ENCODE measurements at places on chromosomes 1 and 21.

DNA sequence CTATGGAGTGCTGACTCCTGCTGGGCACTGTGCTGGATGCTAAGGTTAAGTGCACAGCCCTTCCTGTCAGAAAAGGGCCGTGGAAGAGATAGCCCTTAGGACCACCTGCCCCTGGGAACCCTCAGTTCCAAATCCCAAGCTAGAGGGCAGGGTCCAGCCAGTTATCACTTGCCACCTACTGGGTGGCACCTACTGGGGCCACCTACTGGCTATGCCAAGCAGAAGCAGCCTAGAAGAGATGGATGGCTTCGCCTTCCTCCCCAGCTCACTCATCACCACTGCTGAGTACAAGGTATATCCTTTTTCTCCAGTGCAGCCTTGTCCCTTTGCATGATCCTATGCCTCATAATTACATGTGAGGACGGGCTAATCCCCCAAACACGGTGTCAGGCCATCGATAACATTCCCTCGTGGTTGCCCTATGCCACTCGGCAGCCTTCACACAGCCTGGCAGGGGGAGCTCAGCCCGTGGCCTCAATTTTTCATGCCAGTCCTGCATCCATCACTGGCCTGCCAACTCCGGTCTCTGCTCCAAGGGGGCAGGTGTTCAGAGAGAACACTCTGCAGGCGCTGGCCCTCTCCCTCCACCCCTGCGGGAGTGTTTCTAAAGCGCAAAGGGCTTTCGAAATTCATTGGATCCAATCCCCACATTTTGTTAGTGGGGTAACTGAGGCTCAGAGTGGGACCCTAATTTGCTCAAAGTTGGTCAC lies 49.0 kb downstream of the SYT2 start:
- DNase-seq: no peak

GRCh38 chr1:176619261-176619660 lies 156.3 kb downstream of the PAPPA2 start:
- DNase-seq: no peak

- no peak for DNase-seq
Observed at GRCh38 chr1:116514708-116515525, 55.9 kb downstream of the CD58 start.

GRCh38 chr1:234262754-234263105 lies 110.5 kb upstream of the COA6 start:
- no peak for DNase-seq

- DNase-seq: no peak
Observed at GRCh38 chr1:26290882-26291261, 11.0 kb downstream of the SH3BGRL3 start.

GRCh38 chr1:36034692-36035091 lies 49.2 kb upstream of the TEKT2 start:
- no peak for DNase-seq

GRCh38 chr1:106651028-106651762 lies 405.3 kb upstream of the PRMT6 start:
- no peak for DNase-seq

- DNase-seq: no peak
Observed at GRCh38 chr1:109782514-109782913, 18.8 kb upstream of the EPS8L3 start.

DNA sequence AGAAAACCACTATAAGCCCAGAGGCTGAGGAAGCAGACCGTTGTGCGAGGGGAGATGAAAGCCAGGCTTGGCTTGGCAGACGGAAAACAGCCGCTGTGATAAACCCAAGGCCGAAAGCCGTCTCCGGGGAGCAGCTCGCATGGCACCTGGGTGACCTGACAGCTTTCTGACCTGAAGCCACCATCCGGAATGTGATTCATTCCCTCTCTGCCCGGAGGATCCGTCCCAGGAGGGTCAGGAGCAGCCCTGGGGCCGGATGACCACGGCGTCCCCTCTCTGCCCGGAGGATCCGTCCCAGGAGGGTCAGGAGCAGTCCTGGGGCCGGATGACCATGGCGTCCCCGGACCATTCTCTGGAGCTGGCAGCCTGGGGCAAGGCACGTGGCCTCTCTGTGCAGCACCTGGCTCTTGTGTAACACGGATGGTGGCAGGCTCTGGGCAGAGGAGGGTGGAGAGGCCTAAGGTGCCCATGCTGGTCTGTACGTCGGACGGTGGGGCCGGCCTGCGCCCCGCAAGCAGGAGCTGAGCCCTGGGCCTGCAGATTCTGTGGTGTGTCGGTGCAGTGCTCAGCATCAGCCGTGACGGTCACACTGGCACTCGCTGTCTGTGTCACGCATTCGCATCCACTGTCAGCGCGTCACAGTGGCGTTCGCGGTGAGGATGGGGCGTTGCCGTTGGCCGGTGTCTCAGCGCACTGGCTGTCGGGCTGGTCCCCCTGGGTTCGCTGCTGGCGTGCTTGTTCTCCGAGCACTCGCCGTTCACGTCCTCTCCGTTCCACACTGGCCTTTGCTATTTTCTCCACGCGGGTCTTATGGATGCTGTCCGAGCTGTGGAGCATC lies 50.3 kb downstream of the SLX9 start:
- DNase-seq: no peak

GRCh38 chr1:33410091-33410701 lies 20.7 kb downstream of the PHC2 start:
- peak; percentile 77 for DNase-seq

GRCh38 chr1:194366705-194367104 lies 1180.3 kb upstream of the B3GALT2 start:
- DNase-seq: no peak

DNA sequence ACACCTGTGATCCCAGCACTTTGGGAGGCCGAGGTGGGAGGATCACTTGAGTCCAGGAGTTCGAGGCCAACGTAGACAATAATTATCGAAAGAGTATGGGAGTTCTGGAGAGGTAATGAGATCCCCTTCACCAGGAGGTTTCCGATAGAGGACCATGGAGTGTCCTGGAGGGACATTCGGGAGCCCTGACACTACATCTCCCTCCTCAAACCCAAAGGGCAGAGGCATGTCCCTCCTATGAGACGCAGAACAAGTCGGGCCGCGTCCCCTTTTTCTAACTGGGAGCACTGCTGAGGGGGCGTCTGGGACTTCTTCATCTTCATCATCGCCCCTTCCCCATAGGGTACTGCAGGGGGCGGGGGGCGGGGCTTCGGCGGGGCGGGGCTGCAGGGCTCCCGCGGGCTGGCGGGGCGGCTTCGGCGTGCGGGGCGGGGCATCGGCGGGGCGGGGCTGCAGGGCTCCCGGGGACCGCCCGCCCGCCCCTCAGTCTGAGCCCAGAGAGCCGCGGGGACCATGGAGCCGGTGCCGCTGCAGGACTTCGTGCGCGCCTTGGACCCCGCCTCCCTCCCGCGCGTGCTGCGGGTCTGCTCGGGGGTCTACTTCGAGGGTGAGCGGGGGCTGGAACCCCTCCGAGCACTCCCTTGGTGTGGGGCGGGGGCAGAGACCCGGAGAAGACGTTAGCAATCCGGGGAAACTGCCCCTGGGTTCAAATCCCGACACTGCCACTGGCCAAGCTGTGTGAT lies at the start of gene THEMIS2:
Gene THEMIS2 (plus strand): TSS at position 486 of the 743 bp plus-strand sequence. CDS start 28 bp downstream, at position 514.
- peak; percentile 38 for DNase-seq

DNA sequence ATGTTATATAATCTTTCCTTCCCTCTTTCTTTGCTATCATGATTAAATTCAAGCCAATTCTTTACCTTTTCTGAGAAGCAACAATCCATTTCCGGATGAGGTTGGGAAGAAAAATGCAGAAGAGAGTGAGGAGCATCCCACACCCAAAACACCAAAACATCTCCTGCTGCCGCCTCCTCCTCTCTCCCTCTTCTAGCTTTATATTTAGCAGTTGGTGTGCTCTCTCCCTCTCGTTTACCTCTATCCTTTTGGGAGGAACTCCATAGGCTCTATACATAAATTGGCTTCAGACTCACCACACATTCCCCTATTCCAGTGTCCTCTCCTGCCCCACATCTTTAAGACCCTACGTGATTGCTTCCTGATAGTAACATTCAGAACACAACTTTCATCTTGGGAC lies 332.2 kb upstream of the PLXNA2 start:
- DNase-seq: no peak

DNA sequence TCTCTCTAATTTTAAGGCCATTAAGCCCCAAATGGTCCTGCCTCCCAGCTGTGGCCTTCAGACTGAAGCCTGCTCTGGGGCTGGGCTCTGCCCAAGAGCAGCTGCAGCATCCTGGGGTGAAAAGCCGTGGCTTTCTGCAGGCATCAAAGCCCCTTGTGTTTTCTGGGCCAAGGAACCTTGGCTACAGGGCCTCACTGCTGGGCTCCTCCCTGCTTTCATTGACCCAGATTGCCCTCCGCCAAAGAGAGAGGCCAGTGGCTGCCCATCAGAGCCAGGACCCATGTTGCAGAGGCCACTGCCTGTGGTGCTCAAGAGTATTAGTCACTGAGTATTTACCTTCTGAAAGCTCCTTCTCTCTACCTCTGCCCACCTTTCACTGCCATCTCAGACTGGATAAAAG lies 1.6 kb downstream of the ZNF648 start:
- DNase-seq: no peak

- DNase-seq: peak; percentile 97
Observed at GRCh38 chr1:34162852-34163766, 1.9 kb downstream of the CSMD2 start.

DNA sequence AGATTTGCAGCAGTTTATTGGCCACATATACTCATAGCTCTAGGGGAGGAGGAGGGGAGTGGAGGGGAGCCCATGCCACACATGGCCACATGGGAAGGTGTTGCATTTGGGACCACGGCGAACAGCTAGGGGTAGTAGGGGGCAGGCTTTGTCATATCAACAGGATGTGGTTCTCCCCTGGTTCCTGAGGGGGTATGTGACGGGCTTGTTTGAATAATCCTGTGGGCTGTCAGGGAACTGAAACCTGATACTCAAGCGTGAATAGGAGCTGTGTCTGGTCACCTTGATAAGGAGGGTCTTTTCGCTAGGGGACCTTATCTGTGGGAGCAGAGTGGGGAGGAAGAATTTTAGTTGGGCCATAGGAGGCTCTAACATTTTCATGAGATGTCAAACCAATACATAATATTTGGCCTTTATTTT lies 264.7 kb downstream of the CTH start:
- no peak for DNase-seq

- DNase-seq: no peak
Observed at GRCh38 chr1:101344745-101345144, 107.9 kb downstream of the S1PR1 start.

GRCh38 chr1:91736146-91736714 lies 149.7 kb downstream of the TGFBR3 start:
- DNase-seq: no peak

GRCh38 chr1:119409731-119410130 lies 5.2 kb upstream of the HSD3B2 start:
- no peak for DNase-seq

DNA sequence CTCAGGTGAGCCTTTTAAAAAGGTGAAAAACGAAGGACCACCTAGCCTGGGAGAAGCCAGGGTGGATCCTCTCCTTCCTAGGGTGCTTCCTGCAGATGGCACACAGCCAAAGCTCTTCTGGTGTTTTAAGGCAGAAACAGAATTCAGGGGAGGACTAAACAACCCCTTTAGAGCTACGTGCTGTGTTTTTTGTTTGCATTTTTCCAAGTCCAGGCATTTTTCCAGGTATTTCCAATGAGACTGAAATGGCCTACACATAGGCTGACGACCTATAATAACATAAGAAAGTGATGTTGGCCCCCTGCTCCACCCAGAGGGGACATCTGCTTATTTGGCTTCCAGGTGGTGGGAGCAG lies 83.8 kb downstream of the CAPZB start:
- no peak for DNase-seq

- no peak for DNase-seq
Observed at GRCh38 chr1:166859597-166859996, 16.5 kb downstream of the TADA1 start.

GRCh38 chr1:166843769-166844596 lies 4.7 kb downstream of the POGK start:
- no peak for DNase-seq

DNA sequence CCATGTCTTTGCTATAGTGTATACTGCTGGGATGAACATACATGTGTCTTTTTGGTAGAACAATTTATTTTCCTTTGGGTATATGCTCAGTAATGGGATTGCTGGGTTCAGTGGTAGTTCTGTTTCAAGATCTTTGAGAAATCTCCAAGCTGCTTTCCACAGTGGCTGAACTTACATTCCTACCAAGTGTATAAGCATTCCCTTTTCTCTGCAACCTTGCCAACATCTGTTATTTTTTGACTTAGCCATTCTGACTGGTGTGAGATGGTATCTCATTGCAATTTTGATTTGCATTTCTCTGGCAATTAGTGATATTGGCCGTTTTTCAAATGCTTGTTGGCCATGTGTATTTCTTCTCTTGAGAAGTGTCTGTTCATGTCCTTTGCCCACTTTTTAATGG lies 37.5 kb upstream of the ANGPTL1 start:
- no peak for DNase-seq

DNA sequence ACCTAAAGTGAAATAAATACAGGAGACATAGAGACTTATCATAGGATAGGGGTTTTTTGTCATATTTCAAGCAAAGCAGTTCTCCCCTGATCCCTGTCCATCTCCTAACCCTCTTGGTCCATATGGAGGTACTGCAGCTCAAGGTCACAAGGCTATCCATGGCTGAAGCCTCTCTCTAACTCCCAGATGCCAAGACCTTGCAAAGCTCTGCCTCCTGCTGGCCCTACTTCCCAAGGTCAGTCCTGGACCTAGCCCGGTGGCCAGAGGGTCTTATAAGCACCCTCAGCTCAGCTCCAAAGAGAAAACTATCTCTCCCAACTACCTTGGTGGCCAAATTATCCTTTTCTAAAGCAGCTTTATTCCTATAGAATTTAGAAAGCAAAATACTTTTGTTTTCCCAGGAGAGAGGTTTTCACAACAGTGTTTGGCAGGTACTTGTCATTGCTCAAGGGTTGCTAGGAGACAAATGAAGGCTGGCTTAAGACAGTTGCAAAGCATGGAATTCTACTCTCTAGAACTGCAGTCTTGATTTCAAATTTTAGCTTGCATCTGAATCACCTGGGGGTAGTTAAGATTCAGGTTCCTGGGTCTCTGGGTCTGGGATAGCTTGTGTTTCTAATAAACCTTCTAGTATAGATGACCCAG lies 121.5 kb downstream of the XCL2 start:
- no peak for DNase-seq

DNA sequence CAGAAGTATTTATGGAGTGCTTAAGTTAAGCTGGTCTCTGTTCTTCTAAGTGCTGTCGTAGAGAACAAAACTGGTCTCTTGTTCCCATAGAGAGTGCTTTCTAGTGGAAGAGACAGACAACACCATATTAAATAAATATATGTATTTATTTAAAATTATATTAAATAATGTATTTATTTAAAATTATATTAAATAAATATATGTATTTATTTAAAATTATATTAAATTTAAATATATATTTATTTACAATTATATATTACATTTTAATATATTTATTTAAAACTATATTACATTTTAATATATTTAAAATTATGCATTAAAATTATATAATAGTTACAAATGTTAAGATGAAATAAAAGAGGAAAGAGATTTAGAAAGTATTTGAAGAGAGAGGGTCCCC lies 175.5 kb upstream of the OLFM3 start:
- DNase-seq: no peak

GRCh38 chr1:242813490-242814091 lies 289.1 kb upstream of the PLD5 start:
- no peak for DNase-seq

GRCh38 chr1:231416901-231417300 lies 5.2 kb downstream of the EGLN1 start:
- no peak for DNase-seq
